ENCODE measurements at places on chromosomes 3 and 15.
A peak's percentile ranks its signal among the peaks of the same experiment; 100 is the strongest.

DNA sequence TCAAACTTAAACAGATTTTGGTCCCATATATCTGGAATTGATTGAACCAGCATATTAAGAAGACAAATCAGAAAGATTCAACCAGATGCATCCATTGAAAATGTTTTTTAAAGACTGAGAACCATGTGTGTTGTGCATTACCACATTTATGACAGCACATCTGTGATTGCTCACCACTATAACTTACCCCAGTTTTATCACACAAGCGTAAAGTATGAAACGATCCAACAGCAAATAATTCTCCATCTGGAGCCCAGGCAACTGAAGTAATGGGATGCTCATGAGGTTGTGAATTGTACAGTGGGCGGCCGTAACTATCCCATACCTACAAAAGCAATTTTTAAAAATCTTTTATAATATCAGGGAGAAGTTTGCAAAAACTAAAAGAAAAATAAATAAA, 43.2 kb downstream of the IFT80 start:
- no peak for DNase-seq

GRCh38 chr15:34119291-34119690, 17.4 kb downstream of the PGBD4 start:
- no peak for DNase-seq

GRCh38 chr3:110405830-110406585, 665.6 kb upstream of the NECTIN3 start:
- DNase-seq, result no peak

DNA sequence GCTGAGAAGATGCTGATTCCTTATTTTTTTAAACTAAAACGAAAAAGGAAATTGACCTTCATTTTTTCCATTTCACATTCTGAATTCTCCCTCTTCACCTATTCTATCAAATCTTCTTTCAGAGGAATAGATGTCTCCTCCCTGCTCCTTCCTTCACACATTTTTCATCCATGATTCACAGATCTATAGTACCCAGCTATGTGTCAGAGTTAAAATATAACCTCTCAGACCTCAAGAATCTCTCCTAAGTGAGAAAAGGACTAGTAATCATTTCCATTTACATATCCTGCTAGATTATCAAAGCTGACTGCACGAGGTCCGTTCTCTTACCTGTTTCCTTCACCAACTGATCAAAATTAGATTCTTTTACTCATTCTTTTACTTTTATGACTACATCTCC, 1297.6 kb upstream of the ALCAM start:
- DNase-seq, result no peak

DNA sequence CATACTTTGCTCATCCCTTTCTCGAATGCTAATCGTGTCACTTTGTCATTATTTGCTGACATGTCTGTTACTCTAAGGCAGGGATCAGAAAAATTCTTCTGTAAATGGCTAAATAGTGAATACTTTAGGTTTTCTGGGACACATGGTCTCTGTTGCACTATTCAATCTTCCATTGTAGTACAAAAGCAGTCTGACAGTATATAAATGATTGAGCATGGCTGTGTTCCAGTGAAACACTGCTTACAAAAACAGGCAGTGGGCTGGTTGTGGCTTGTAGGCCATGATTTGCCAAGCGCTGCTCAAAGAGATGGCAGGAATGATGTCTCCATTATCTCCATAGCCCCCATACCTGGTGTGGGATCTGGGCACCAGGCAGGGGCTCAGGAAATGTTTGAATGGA, 45.6 kb downstream of the TMEM266 start:
- no peak for DNase-seq

DNA sequence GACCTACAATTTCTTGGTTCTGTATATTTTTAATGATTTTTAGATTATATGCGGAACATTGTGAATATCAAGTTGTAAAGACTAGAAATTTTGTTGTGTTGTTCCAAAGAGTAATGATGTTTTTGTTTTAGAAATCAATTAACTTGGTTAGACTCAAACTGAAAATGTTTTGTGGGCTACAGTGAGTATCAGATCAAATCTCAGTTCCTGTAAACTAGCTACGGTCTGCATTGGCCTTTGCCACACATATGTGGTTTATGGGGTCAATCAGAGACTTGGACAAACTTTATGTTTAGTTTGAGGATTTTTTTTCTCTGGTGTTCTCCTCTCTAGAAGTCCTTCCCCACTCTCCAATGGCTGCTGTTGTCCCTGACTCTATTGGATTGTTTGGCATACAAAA, 308.0 kb upstream of the THRB start:
- no peak for DNase-seq

DNA sequence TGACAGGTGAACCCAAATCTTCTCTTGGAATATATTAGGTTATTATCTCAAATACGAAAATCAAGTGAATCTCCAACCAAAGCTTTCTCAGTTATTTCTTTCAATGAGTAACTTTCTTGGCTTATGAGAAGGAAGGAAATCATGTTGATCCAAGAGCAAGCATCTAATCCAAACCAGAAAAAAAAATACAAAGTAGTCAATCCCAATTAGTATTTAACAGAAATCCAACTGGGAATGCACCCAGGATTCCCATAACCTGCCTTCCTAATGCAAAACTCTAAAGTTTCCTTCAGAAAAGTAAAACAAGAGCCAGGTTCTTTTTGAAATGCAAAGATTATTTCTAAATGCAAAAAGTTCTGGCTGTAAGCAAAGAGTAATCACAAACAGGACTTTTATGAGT, 289.3 kb downstream of the SHOX2 start:
- DNase-seq, result no peak

- DNase-seq, result no peak
Observed at GRCh38 chr3:107208100-107208499, 169.1 kb upstream of the CCDC54 start.

GRCh38 chr3:143134471-143134870, 14.9 kb downstream of the CHST2 start:
- no peak for DNase-seq

DNA sequence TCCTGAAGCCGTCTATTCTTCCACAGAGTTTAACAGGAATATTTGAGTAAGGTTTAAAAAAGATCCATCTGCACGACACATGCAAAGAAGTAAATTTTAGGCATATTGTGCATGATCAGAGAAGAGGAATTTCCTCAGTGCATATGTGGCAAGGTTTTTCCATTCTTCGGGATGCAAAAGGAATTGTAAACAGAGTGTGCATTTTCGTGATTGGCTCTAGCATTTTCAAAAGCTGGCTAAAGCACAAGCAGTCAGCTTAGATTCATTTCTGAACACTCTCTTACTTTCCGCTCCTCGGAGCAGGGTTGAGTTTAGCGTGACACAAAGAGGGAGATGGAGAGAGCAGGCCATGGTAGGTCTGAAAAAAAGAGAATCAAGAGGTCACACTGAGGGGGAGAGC, 128.2 kb downstream of the ADAMTS9 start:
- no peak for DNase-seq

DNA sequence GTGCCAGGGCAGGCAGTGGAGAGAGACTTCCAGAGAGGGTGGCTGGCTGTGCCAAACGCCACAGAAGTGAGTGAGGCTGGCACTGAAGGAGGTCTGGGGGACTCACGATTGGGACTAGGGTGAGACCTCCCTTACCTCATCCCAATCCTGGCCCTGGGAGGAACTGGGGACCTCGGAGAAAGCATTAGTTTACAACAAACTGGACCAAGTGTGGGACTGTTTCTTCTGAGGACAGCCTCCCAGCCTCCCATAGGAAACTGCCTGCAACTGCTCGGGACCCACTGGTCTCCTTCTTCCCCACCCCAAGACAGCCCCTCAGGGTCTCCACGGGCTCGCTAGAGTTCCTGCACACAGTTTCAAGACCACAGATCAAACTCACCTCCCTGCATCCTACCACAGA, 45.4 kb downstream of the ST6GAL1 start:
- no peak for DNase-seq

DNA sequence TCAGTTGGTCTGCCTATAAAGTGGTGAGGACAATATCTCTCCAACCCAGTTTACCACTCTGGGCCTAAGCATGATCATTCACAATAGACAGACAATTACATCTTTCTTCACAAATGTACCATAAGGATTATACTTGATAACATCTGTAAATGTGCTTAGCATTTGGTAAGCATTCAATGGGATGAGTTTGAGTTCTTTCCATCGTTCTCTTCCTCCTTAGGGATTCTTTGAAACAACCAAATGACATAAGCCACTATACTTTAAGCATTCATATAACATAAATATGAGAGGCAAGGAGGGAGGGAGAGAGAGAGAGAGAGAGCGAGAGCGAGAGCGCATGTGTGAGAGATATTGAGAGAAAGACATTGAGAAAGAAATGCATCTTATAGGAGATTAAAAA, 303.3 kb upstream of the CBLB start:
- no peak for DNase-seq

- DNase-seq, result no peak
Observed at GRCh38 chr3:40070816-40071215, 238.7 kb upstream of the EIF1B start.

- no peak for DNase-seq
Observed at GRCh38 chr3:30333903-30334302, 272.5 kb upstream of the TGFBR2 start.

DNA sequence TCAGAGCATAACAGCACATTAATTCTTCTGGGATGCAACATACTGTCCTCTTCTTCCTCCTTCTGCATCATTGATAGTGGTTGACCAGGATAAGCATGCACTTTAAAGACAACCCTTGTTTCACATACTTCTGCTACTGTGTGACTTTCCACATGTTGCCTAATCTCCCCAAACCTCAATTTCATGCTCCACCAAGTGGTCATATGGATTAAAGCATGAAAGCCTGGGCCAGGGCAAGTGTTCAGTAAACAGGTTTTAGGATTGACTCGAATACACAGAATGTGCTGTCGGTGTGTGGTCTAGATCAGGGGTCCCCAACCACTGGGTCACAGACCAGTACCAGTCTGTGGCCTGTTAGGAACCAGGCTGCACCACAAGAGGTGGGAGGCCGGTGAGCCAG, 22.5 kb upstream of the BFSP2 start:
- DNase-seq, result no peak

- DNase-seq, result no peak
Observed at GRCh38 chr3:73141525-73141924, 80.1 kb downstream of the EBLN2 start.

DNA sequence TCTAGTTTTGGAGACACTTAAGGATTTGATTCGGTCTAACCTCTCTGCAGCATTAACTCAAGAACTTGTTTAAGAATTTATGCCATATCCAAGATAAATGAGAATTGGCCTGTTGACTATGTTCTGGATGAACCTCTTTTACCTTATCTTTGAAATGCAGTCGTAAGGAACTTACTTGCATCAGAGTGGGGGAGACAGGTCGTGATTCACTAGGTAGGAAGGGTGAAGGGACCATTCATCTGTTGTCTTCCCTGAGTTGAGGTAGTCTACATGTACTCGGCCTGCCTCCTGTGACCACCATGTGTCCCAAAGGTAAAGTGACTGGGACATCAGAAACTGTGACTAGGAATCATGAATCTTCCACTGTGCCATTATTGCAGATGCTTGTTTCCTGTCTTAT, 248.0 kb upstream of the P2RY1 start:
- no peak for DNase-seq

- no peak for DNase-seq
Observed at GRCh38 chr3:16486201-16486600, 27.3 kb downstream of the RFTN1 start.

GRCh38 chr3:99396651-99397275, 241.6 kb upstream of the COL8A1 start:
- DNase-seq, result no peak

DNA sequence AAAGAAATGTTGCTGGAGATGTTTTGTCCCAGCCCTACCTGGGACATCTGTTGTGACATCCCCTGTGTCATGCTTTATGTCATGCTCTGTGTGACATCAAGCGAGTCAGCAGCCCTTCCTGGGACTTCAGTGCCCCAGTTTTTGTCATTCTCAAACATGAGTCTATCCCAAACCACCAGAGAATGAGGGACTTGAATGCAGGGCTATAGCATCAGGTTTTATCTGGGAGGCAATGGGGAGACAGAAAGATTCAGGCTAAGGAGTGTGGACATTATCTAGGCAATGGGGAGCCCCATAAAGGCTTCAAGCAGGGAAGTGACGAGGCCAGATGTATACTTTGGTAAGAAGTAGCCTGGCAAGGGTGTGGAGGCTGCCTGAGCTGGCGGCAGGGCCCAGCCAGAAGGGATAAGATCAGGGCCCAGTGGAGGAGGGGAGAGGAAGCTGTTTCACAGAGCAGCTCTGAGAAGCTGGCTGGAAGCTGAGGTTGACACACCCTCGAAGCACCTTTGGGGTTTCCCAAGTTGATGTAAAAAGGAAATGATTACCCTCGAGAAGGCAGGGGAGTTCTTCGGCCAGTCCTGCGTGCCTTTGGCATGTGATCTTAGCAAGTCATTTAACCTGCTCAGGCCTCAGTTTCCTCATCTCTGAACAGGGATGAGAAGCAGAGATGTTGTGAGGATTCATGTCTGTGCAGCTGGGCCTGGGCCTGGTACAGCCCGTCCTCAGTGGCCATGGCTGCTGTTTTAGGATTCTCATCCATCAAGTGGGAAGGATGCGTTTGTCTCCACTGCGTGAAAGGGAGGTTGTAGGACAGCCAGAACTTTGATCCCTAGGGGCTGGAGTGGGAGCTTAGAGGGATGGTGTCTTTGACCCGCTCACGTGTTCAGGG, 34.3 kb downstream of the IRAK2 start:
- peak; percentile 50 for DNase-seq

GRCh38 chr3:112089956-112090886, 4.0 kb downstream of the C3orf52 start:
- DNase-seq, result no peak

GRCh38 chr3:99990179-99990578, 124.1 kb downstream of the FILIP1L start:
- no peak for DNase-seq

DNA sequence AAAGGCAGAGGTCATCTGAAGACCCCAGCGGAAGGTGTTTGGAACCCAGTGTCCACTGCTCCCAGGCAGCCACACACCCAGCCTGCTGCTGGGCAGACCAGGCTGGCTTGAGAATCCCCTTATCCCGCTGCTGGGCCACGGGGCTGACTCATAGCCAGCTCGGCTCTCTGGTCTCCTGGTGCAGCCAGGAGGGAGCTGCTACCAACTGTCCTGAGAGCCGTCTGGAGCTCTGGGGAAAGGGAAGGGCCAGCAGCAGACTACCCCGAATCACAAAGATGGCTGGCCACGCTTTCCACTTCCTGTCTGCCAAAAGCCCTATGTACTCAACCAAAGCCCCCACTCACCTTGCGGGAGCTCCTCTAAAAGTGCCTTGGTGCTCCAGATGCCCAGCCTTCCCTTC, 38.3 kb downstream of the WHAMM start:
- DNase-seq, result no peak

DNA sequence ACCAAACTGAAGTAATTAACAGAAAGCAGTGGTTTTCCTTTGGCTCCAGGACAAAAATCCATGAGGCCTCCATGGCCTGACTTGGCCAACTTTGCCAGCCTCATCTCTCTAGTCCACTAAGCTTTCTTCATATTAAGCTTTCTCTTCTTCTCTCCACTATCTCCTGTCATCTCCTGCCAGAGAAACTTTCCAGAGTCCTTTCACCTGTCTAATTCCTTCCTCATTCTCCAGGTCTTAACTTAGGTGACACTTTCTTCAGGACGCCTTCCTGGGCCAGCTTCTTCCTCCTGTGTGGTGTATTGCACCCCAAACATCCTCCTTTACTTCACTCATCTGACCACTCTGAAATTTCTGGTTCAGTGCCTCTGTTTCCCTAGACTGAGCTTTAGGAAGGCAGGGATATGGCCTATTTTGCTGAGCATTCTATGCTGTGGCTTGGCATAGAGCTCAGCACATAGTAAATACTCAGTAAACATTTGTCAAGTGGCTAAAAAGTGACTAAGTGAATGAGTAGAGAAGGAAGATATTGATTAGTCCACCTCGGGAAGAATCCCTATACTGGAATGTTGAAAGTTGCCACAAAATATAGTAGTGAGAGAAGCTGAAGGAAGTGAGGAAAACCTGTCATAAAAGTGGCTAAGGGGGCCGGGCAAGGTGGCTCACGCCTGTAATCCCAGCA, 34.6 kb upstream of the IGF2BP2 start:
- no peak for DNase-seq

Measured in CD4-positive, alpha-beta T cell (primary cell).